ENCODE measurements at places on chromosomes 7 and 10.

GRCh38 chr7:72032934-72033333, 379.2 kb downstream of the CALN1 start:
- DNase-seq, result no peak

- no peak for DNase-seq
These were observed 6.3 kb downstream of the SMURF1 start for GRCh38 chr7:99137411-99138180.

GRCh38 chr10:87589645-87590051, 70.0 kb upstream of the PAPSS2 start:
- no peak for DNase-seq

DNA sequence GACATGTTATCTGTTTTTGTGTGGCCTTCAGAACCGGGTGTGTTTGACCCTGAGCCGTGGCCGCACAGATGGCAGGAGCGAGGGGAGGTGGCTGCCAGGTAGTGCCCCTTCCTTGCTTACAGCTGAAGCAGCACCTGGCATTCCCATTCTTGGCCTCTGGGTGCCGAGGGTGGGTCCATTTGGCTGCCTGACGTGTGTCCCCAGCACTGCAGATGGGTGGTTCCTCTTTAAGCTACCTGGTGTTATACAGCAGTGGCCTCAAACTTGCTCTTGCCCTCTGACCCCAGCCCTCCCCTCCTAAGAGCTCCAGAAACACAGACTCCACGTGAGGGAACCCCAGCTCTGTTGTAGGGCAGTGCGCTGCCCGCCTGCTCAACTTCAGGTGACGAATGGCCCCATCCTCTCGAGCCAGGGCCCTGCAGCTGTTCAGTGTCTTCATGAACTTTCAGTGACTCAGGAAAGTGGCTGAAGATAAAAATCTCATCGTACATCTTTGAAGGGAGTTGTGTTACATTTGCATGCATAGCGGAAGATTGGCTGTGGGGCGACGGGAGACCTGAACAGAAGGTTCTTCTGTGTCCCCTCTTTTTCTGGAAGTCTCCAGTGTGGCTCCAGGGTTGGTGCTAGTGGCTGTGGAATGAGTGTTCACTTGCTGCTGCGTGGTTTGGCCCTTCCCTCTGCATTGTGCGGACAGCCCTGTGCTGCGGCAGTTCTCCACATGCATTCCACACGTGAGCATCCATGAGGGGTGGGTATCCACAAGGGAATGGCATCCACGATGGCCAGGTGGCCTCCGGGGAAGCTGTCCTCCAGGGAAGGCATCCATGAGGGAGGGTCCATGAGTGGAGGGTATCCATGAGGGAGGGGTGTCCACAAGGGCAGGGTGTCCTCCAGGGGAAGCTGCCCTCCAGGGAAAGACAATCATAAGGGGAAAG, 91.6 kb downstream of the INPP5A start:
- DNase-seq, result no peak

DNA sequence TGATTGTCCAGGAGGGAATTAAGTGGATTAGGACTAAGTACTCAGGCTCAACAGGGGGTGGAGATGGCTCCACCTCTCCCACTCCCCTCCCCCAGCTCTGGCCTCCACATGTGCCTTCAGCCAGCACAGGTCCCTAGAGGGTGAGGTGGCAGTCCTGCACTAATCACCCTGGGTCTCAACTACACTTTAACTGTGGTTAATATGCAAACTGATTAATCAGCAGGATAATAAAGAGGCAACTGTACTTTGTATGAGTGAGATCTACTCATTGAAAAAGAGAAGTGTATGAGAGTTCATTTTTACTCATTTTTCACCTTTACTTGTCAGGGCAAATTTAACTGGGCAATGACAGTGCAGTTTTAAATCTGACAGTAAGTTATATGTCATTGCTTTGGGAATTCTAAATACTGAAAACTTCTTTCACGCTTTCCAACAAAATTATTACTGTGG, 223.8 kb upstream of the CCDC6 start:
- no peak for DNase-seq

DNA sequence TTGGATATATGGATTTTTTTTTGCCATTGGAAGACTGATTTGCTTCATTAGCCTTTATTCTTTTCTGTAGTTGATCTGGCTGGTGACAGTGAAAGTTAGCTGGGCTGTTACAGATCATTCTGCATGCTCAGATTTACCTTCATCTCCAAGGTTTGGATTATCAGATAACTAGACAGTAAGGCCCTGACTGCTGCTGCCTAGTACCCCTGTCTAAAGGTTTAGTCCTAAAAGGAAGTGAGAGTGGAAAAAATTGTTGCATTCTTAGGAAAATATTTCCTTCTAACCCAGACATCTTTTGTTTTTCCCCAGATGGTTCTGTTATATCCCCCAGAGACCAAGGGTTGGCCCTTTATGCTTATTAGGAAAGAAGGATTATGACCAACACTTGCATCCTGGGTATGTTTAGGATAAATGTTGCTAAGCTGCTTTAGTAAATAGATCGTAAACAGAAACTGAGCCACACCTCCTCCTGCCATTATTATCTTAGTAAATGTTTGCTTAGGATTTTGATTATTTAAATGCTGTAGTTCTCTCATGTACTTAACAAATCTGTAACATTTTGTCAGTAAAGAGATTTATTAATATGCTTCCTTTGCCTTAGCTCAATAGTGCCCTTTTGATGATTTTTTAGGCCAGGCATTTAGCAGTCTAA, 44.4 kb downstream of the MCU start:
- DNase-seq, result no peak

DNA sequence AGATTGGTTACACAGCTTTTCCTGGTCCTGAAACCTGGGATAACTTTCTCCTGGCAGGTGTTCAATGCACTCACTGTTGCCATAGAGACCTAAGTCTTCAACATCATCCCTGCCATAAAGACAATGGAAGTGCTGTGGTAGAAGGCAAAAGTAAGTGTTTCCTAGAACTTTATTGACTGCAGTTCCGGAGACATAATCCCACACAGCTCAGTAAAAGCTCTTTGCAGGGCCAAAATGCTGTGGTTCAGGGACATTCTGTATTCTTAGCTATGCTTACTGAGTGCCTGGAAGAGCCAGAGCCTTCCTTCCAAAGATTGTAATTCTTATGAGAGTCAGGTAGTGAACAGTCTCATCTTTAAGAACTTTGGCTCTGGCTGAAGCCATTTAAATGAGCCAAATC, 5.3 kb downstream of the WIPF3 start:
- no peak for DNase-seq

DNA sequence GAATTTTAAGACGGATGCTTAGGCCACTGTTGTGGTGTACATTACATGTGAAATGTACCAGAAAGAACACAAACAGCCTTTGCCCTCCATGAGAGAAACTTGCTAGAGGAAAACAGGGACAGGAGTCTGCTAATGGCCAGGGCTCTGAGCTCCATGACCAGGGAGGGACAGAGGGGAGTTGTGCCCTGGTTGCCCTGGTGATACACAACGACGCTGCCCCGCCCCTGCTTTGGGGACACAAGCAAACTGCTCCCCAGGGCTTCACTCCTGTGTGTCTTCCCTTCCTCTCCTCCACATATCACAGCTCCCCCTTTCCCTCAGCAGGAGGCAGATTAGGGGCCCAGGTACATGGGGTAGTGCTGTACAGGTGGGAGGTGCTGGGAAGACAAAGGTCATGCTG, 36.2 kb downstream of the AMPH start:
- DNase-seq, result no peak

DNA sequence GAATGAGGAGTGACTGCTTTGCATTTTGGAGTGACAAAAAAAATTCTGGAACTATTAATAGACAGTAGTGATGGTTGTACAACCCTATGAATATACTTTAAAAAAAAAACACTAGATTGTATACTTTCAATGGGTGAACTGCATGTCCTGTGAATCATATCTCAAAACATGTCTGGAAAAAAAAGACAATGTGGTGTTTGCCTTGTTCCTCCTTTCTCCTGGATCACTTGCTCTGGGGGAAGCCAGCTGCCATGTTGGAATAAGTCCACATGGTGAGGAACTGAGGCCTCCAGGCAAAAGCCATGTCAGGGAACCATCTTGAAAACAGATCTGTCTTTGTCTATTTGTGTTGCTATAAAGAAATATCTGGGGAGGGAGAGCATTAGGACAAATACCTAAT, 39.5 kb upstream of the YAE1 start:
- DNase-seq, result no peak

DNA sequence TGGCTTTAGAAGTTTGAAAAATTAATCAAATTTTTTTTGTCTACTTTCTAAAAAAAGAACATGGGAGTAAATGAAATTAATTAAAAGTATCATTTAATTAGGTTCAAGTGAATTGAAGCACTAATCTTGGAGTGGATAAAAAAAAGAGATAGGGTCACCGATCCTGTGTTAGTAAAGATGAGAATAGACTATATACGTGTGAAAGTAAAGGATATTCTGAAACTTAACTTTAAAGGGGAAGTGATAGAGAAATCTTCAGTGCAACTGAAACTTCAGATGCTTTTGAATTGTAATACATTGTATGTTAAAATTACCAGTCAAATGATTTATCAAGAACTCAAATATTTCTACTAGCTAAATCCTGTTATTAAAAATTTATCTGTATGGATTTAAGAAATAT, 4.8 kb downstream of the NHLRC2 start:
- no peak for DNase-seq

DNA sequence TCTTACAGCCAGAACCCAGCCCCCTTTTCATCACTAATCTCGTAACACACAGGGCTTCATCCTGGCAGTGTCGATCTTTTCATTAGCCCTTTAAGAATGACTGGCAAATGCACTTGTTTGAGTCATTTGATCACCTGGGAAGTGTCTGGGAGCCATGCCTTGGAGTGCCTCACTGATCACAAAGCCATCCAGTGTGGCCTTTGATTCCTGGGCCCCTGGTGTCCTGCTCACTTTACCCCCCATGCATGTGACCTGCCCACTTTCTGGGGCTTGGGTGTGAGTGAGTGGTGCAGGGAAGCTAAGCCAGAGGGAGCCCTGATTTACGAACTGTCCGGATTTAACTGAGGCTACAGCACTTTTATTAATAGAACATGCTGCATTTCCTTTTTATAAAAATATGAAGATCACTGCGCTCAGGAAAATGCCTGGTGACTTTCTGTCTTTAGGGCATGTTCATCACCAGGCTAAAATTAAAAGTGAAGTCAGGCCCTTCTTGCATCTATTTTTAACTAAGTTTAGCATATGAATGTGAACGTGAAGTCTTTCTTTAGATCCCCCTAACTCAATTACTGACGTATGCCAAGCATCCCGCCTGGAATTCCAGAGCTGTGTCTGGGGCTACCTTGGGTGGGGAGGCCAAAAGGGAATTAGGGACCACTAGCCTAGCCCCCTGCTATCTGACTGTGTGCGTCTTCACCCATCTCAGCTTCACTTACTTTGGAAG, 23.6 kb downstream of the RBM20 start:
- no peak for DNase-seq

GRCh38 chr10:51786016-51786683, 86.8 kb upstream of the CSTF2T start:
- DNase-seq, result no peak

- no peak for DNase-seq
These were observed 27.8 kb upstream of the FOXL3 start for GRCh38 chr7:262251-262572.

- DNase-seq, result no peak
These were observed 167.7 kb upstream of the MKLN1 start for GRCh38 chr7:131159961-131160361.

GRCh38 chr7:153188630-153189029, 429.1 kb downstream of the ACTR3B start:
- no peak for DNase-seq

- no peak for DNase-seq
These were observed 7.1 kb upstream of the FAM107B start for GRCh38 chr10:14781763-14782162.

- DNase-seq, result no peak
These were observed 39.1 kb downstream of the PODXL start for GRCh38 chr7:131517218-131517923.

GRCh38 chr10:86450806-86451603, 70.6 kb downstream of the WAPL start:
- no peak for DNase-seq

DNA sequence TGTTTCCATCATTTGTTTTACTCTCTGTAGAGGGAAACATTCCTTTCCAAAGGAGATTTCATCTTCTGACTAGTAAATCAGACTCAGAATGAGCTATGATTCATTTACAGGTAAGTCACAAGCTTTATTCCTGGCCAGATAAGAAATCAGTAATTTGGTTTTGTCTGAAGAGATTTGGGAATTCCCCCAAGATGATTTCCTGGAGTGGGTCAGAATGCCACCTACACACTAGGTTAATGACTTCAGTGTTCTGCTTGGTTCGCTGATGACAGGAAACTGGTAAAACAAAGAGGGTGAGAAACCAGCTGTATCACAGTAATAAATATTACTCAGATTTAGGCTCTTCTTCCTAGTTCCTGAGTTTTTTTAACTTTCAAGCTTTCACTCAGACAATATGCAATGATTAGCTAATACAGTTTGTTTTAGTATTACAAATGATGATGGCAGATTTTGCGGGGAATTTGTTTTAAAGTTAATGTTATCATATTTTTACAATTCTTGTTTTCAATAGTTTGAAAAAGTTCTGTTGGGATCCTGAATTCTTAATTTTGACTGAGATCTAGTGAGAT, 8.3 kb upstream of the ASZ1 start:
- DNase-seq, result no peak

- no peak for DNase-seq
These were observed 45.8 kb upstream of the PRSS58 start for GRCh38 chr7:142303650-142304049.

- no peak for DNase-seq
These were observed 36.1 kb downstream of the DNAJB12 start for GRCh38 chr10:72318418-72319262.

GRCh38 chr7:130887182-130887956, 153.4 kb upstream of the KLF14 start:
- no peak for DNase-seq

- DNase-seq, result no peak
These were observed 5.9 kb downstream of the ADK start for GRCh38 chr10:74156919-74157289.

- DNase-seq, result no peak
These were observed 280.4 kb downstream of the CELF2 start for GRCh38 chr10:11298116-11298515.

GRCh38 chr10:33509231-33509831, 174.9 kb upstream of the NRP1 start:
- DNase-seq, result no peak

GRCh38 chr7:108012499-108013430, 9.8 kb upstream of the LAMB1 start:
- DNase-seq, result no peak

DNA sequence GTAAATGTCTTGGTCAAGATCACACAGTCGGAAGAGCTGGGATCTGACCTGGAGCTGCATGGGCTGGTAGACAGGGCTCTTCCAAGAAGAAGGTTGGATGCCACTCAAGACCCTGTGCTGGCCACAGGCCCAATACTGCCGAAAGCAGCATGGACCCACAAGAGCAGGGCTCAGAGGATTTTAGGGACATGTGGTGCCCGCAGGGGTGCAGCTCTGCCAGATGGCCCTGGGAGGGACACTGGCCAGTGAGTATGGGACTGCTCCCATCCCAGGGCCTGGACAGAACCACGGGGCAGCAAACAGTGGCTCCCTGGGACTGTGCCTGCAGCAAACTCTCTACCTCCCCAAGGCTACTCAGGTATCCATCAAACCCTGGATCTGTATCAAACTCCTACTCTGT, 12.4 kb downstream of the MAT1A start:
- no peak for DNase-seq
